ENCODE measurements at places on chromosomes 4 and X.

DNA sequence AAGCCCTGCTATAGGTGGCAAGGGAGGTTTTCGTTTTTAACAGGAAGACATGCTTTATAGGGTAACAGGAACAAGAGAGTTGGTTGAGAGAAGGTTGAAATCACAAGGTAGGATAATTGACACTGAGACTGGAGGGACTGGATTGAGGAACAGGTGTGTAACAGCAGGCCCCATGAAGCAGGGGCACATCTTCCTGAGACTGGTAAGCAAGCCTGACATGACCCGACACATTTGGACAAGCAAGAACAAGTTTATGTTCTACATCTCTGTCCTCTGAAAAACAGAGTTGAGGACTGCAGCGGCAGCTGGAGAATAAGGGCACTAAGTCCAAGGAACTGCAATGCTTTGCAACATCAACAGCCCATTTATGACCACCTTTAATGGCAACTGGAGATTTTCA is 5.2 kb downstream of the RPS4X start:
- DNase-seq = no peak

GRCh38 chrX:1781766-1782165 is 166.9 kb downstream of the ASMT start:
- no peak for DNase-seq

- no peak for DNase-seq
Measured at GRCh38 chr4:96145601-96146000, 305.7 kb downstream of the PDHA2 start.

DNA sequence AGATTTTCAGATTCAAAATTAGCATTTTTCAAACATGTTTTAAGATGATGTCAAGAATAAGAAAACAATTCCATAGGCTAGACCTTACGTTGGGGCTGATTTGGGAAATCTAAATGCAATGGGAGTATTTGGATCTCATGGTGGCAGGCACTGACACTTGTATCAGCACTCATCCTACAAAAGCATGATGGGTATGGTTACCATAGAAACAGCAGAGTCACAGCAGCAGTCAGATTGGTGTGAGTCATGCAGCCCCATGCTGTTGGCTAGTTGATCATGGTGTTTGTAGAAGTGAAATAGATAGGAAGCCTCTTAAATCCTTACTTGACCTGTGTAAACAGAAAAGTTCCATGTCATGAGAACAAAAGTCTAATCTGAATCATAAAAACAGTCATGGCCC is 1637.3 kb upstream of the PABPC4L start:
- no peak for DNase-seq

GRCh38 chr4:175453456-175453855 is 358.6 kb downstream of the GPM6A start:
- DNase-seq = no peak

DNA sequence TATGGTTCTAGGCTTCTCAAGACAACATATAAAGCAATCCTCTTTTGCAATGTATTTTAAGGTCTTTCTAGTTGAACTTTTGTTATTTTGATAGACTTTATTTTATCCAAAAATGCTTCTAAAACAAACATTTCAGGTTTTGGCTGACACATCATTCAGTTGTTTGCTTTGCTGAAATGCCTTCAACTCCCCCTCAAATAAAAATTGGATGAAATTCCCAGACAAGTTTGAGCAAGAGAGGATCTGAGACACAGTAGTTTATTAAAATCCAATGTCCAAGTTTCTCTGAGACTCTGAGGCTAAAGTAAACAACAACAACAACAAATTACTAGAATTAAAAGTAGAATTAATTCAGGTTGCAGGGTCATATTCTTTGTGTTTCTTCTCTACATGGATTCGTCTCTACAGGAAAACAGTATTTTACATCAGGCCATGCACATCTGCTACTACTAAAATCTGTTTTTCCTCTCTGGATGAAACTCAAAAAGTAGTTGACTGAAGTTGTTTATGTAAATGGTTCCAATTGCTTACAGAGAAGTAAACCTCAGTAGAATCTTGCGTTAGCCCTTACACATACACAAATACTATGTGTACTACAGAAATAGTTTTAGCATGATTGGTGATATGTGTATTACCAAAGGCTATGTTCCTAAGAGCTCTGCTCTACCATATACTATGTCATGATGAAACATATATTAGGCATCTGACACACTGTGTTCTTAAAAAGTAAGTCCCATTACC is 64.9 kb downstream of the PRSS12 start:
- DNase-seq = no peak

GRCh38 chr4:21469438-21470300 is 478.9 kb downstream of the KCNIP4 start:
- no peak for DNase-seq

GRCh38 chrX:120287513-120288112 is 23.6 kb downstream of the TMEM255A start:
- no peak for DNase-seq

DNA sequence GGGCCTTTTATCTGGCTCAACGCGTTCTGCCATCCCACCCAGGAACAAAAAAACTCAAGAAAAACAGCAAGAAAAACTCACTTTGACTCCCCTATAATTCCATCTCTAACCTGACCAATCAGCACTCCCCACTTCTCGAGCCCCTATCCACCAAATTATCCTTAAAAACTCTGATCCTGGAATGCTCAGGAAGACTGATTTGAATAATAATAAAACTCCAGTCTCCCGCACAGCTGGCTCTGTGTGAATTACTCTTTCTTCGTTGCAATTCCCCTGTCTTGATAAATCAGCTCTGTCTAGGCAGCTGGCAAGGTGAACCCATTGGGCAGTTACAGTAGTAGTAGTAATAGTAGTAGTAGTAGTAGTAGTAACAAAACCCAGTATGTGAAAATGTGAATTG is 165.7 kb upstream of the CASK start:
- DNase-seq = no peak

GRCh38 chr4:145909281-145909715 is 29.3 kb downstream of the ZNF827 start:
- no peak for DNase-seq

GRCh38 chr4:97150966-97151365 is 992.3 kb downstream of the STPG2 start:
- DNase-seq = no peak

DNA sequence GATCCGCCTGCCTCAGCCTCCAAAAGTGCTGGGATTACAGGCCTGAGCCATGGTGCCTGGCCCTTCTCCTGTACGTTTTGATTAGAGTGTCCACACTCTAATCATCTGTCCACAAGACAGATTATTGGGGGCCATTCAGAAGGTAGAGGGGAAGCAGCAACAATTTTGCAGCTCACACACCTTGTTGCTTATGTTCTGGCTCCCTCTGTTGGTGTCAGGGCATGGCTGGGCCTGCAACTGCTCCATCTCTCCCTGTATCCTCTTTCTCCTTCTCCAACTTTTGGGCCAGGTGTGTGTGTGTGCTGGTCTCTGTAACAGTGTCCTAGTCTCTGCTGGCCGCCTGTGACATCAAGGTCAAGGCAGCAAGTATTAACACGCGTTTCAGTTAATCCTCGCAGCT is 125.5 kb upstream of the MBNL3 start:
- DNase-seq = no peak

GRCh38 chrX:23503835-23504539 is 163.3 kb upstream of the PRDX4 start:
- DNase-seq = no peak

- no peak for DNase-seq
Measured at GRCh38 chr4:52869196-52869595, 7.1 kb downstream of the RASL11B start.

- no peak for DNase-seq
Measured at GRCh38 chr4:176393306-176394013, 73.7 kb downstream of the SPCS3 start.

DNA sequence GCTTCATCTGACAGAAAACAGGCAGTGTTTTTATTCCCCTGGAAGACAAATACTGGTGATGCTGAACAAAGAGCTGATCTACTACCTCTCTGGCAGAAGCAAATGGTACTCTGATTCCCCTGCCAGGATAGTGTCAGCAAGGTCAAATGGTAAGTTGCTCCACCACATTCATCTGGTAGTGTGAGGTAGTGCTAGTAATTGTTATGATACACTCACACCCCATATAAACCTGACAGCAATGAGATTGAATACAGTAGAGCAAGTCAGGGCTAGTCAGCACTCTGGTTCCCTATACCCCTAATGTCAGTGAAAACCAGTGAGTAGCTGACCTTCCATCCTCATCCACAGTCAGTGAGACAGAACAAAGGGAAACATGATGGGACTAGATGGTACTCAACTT is 3.4 kb upstream of the SPIN4 start:
- DNase-seq = no peak

DNA sequence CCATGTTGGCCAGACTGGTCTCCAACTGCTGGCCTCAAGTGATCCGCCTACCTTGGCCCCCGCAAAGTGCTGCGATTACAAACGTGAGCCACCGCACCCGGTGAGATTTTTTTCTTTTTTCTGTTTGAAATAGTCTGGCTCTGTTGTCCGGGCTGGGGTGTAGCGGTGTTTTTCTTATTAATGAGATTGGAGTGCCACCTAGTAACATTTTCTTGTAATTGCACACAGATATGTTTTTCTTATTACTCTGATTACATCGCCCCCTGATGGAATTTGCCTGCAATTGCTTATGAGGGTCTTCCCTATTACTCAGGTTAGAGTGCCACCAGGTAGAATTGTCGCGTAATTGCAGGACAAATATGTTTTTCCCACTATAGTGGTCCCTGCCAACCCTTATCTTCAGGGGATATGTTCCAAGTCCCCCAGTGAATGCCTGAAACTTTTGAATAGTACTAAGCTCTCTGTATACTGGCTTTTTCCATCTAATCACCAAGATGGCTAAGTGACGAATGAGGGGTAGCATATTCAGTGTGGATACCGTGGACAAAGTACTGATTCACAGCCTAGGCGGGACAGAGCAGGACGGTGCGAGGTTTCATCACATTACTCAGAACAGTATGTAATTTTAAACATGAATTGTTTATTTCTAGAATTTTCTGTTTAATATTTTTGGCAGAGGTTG is 8.6 kb upstream of the PDHA1 start:
- DNase-seq = no peak

GRCh38 chrX:118255921-118256320 is 90.0 kb upstream of the WDR44 start:
- DNase-seq = no peak

- no peak for DNase-seq
Measured at GRCh38 chr4:15855804-15856475, 77.8 kb downstream of the CD38 start.

DNA sequence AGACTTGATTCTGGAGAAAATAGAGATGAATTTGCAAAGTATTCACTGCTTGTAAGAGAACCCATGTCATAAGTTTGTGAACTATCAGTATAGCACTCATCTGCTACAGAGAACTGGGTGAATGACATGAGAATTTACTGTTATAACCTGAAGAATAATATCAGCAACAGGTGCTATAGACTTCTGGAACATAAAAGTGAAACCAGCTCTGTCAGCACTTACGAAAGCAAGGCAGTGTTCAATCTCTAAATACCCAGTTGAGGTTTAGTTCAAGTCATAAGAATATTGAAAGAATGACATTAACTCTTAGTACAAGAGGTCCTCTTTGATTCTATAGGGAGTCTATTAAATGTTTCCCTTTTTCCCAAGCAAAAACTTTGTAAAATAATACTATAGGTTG is 232.9 kb upstream of the ANKRD50 start:
- DNase-seq = no peak

GRCh38 chr4:186016796-186017195 is 52.2 kb upstream of the TLR3 start:
- DNase-seq = no peak

GRCh38 chr4:154989511-154989910 is 208.4 kb downstream of the RBM46 start:
- DNase-seq = no peak

- no peak for DNase-seq
Measured at GRCh38 chr4:54386693-54387092, 157.6 kb downstream of the PDGFRA start.

DNA sequence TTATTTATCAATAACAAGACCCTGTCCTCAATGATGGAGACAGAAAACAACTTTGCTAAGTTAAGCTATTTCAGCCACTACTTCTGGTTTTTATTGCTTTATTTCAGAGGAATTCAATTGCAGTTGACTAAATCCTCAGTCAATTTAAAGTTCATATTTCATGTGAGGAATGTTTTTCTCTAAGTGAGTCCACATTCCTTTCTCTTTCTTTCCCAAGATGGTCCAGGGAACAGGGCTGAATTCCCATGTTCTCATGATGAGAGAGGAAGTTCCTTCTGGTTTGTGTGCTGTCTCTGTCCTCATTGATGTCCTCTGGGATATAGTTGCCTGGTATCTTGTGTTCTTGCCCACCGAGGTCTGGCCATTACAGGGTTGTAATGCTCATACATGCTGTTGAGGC is 117.2 kb downstream of the SLIT2 start:
- no peak for DNase-seq

- no peak for DNase-seq
Measured at GRCh38 chrX:74449322-74449936, 28.1 kb downstream of the SLC16A2 start.

- no peak for DNase-seq
Measured at GRCh38 chr4:76420762-76421581, at the start of gene CCDC158. CCDC158 (minus strand) TSS chr4:76421141; CDS start chr4:76403207, 17,934 bp downstream.

DNA sequence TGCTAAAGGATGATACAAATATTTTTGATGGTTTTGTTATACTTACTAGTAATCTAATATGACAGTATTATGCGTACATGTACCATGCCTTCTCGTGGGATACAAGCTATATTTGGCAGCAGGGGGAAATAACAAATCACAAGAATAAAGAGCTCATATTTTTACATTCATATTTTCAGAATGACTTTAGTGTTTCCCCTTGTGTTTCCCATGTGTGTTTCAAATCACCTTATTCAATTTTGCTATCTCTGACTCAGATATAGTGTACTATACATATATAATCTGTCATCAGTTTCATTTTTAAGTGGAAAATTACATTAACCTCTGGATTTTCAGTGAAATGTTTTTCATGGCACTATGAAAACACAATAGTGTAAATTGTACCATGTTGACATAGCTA is 146.8 kb downstream of the RPA4 start:
- DNase-seq = no peak

DNA sequence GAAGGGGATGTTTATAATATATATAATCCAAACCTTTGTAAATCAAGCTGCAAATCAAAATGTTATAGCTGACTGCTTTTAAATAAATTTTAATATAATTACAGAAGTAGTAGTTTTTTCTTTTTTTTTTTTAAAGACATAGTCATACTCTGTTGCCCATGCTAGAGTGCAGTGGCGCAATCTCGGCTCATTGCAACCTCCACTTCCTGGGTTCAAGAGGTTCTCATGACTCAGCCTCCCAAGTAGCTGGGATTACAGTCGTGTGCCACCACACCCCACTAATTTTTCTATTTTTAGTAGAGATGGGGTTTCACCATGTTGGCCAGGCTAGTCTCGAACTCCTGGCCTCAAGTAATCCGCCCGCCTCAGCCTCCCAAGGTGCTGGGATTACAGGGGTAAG is 178.7 kb downstream of the FBXW7 start:
- peak; percentile 32 for DNase-seq
